Neuronal stem cell (in vitro differentiated cells): ENCODE measurements at places on chromosomes 4 and X.

DNA sequence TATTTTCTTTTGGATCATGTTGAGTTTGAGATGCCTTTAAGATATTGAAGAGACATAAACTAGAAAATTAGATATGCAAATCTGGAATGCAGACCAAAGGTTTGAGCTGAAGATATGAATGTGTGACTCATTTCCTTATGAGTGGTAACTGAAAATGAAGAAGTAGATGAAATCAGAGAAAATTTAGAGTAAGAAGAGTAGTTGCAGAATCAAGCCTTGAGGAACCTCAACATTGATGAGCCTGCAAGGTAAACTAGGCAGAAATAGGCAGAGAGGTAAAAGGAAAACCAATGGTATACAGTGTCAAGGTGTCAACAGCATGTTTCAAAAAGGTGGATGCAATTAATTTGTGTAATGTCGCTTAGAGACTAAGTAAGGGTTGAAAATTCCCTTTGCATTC is 142.8 kb downstream of the MOSPD2 start:
- no peak for DNase-seq

GRCh38 chr4:175330652-175331051 is 412.5 kb downstream of the ADAM29 start:
- DNase-seq, result no peak

DNA sequence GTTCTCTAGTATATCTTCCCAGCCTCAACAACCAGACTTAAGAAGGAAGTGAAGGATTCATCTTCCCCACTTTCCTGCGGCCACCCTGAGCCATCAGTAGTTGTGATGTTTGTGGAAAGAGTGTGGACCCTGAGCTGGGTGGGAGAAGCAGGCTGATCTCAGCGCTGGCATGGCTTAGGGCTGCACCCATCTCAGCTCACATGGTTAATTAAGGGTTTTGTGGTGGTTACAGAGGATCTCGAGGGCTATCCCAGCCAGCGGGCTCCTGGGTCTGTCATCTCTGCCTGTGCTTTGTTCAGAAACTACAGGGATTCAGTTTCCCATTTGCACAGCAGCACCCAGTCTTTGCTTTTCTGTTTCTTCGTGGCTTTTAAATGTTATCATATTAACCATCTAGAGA is 163.4 kb downstream of the PTTG2 start:
- no peak for DNase-seq

GRCh38 chrX:149275836-149276235 is 229.3 kb downstream of the IDS start:
- no peak for DNase-seq

DNA sequence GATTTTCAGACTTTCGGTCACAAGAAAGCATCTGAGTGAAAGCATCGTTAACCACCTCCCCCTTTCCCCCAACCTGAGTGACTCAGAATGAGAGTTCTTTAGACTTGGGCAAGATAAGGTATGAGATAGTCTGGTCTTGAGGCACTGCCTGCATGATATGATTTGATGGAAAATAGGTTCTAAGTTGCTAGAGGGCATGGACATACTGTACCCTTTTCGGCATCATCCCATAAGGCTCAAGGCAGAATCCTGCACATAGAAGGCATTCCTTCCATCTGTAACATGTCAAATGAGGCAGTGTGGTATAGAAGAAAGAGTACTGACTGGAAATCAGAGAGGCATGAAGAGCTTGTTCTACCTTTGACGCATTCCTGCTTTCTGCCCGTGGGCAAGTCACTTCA is 16.8 kb upstream of the AMOT start:
- DNase-seq, result no peak

DNA sequence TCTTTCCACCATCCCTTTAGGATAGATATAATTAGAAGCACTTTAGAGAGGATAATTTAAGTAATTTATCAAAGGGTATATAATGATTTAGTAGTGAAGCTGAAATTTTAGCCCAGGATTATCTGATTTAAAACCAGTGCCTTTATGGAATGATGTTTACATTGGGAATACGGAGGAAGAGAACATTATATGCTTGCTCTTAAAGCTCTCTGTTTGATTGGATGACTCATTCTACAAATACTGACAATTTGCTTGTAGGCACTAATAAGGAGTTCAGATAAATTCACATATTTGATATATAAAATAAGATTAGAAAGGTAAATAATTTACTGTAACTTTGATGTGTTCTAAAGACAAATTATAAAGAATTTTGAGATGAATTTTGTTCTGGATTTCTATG is 84.7 kb downstream of the SH3BGRL start:
- DNase-seq, result no peak

DNA sequence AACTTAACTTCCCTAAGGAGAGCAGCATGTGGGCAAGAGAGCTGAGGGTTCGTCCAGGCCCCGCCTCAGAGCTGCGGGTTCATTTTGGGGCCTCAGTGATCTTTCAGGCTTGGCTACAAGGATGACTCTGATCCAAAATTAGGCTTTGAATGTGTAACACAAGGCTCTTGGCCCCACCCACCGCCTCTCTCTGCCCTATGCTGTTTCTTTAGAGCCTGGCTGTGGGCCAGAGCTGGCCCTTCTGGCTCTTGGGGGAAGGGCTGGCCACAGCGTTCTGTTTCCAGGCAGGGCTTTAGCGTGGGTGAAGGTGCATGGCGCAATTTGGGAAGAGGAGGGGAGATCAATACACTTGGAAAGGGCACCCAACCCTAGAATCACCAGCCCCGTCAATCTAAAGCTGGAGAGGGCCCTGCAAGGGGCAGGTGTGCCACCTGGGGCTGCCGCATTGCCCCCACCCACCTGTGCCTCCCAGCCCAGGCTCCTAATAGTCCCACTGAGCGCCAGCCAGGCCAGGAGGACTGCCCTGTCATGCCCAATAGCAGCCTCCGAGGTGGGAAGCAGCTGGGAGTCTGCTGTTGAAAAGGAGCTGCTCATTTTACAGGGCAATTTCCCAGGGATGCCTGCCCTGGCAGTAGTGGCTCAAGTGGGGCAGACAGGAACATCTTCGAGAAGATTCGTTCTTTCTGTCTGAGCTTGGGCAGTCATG is 84.5 kb upstream of the MAML3 start:
- DNase-seq, result peak; percentile 39

- DNase-seq, result no peak
Observed at GRCh38 chr4:121668368-121669162, 28.2 kb downstream of the ANXA5 start.

GRCh38 chr4:37890801-37891259 is at the start of gene TBC1D1:
TSS of gene TBC1D1 (plus strand) at chr4:37891084. CDS start at chr4:37902096, 11,012 bp downstream.
- DNase-seq, result peak; percentile 12

- peak; percentile 46 for DNase-seq
Observed at GRCh38 chr4:100986360-100986868, 360.9 kb downstream of the PPP3CA start.

DNA sequence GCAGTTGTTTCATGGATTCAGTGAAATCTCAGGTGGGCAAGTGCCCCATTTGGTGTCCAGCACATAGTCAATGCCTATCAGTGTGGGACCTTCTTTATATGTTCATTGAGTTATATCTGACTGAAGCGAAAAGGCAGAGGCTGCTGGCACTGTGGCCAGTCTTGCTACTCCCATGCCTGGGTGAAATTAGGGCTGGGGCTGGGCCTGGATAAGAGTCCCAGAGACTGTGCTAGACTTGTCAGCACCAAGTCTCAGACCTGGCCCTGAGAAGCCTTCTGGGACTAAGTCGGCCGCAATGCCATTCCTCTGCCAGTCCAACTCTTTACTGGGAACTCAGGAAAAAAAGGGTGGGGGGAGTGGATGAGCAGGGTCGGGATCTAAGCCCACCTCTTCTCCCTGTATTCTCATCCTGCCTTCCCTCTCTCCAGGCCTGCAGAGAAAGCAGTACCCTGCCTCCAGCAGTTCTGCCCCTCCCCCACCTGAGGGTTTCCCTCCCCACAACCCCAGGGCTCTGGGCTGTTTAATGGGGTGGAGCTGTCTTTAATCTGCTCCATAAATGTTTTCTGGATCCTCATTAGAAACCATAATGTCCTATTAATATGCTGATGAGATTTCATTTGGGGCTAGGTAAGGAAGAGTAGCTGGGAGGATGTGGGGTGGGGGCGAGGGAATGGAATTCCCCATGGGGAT is 153.5 kb upstream of the PJA1 start:
- no peak for DNase-seq

GRCh38 chr4:108270466-108271450 is 102.0 kb upstream of the LEF1 start:
- no peak for DNase-seq
